ENCODE measurements at places on chromosomes 4 and X. TPM values are rescaled to one million over a fixed set of nuclear protein-coding genes. Genes with fewer than 3 reads are reported as not detected.

DNA sequence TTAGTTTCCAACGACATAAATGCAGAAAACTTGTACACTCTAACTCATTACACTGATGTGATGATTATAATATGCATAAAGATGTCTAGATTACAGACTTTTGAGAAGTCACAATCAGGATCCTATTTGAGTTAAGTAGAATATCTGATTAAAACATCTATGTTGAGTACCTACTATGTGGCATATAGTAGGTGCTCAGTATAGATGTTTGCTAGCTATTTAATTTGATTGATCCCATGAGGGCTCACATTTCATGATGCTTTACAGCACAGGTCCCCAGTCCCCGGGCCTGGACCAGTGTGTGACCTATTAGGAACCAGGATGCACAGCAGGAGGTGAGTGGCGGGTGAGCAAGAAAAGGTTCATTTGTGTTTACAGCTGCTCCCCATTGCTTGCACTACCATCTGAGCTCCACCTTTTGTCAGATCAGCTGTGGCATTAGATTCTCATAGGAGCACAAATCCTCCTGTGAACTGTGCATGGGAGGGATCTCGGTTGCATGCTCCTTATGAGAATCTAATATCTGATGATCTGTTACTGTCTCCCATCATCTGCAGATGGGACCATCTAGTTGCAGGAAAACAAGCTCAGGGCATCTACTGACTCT lies 33.0 kb upstream of the CXCL8 start:
- no peak overlapping the region for H3K4me3 ChIP-seq
- peak overlapping the region; percentile 74 for H3K27ac ChIP-seq
- no peaks in the 10 kb centered on the region for H3K36me3 ChIP-seq
- peaks cover 86% of the 10 kb centered on the region for H3K4me1 ChIP-seq
- H3K27me3 ChIP-seq, result no peaks in the 10 kb centered on the region

DNA sequence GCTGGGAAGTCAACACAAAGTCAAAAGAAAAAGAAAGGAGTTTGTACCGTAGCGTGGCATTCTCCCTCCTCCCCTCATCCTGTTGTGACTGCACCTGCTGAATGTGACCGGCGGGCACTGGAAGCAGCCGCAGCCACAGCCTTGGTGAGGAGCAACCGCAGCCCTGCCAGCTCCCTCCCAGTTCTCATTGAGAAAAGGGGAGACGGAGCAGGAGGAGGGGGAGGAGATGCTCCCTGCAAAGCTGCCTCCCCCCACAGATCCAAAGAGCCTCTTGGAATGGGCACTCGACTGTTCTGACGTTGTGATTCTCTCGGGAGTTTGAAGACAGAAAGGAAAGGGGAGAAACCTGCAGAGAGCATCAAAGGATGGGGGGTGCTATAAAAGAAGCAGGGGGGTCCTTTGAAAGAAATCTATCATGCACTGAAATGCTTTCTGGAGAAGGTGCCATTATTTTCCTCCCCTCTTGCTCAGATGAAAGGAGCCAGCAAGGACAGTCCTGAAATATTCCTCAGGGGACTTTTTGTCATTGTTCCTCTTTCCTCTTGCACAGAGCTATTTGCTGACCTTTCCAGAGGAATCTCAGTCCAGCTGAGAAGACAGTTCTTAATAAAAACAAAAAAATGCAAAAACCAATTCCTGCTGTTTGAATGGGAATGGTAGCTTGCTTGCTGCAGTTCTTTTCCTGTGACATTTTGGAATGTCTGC lies 429.7 kb downstream of the MAPK10 start:
- H3K27ac ChIP-seq, result no peak overlapping the region
- no peak overlapping the region for H3K4me3 ChIP-seq
- H3K36me3 ChIP-seq, result no peaks in the 10 kb centered on the region
- DNase-seq, result no peak

GRCh38 chr4:101987623-101988243 lies 197.2 kb downstream of the BANK1 start:
- no peaks in the 10 kb centered on the region for H3K27me3 ChIP-seq
- no peak for DNase-seq
- H3K36me3 ChIP-seq, result no peaks in the 10 kb centered on the region
- H3K27ac ChIP-seq, result no peak overlapping the region
- no peak overlapping the region for H3K4me3 ChIP-seq

DNA sequence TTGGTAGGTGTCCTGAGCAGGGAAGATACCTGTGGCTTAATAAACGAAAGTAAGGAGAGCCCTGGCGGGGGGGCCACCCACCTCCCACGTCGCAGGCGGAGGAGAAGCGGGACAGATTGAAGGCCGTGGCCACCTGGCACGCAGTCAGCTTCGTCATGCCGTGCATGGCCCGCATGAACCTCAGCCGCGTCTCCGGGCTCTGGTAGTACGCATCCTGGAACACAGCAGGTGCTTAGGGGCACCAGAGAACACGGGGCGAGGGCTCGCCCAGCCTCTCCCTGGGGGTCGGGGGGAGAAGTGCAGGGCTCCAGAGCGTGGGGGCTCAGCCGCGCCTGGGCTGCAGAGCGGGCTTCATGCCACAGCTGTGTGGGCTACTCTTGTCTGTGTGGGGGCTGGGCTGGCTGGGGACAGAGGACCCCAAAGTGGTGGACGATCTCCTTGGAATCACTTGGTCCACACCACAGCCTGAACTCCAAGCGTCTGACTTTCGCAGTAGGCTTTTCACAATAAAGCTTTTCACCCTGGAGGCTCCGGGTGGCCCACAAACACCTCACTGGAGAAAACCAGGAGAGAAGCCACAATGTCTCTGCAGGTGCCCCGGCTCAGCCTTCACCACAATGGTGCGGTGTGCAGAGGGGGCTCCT lies 27.1 kb upstream of the SLC25A6 start:
- peaks cover 20% of the 10 kb centered on the region for H3K36me3 ChIP-seq
- H3K27ac ChIP-seq, result no peak overlapping the region
- no peaks in the 10 kb centered on the region for H3K4me1 ChIP-seq
- no peaks in the 10 kb centered on the region for H3K27me3 ChIP-seq
- H3K4me3 ChIP-seq, result no peak overlapping the region
- DNase-seq, result no peak

DNA sequence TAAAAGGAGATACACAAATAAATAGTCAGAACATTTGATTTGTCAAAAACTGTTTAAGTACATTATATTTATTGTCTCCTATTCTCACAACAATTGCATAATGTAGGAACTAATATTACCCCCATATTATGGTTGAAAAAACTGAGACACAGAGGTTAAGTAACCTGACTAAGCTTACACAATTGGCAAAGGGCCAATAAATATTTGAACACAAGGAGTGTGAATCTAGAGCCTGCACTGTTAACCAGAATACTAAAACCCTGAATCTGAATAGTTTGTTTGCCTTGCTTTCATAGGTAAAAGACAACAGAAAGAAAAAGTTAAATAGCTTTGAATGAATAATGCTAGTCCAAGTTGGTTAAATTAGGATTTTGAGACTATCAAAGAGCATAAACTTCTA lies 55.2 kb downstream of the IL13RA2 start:
- no peak for DNase-seq
- H3K27me3 ChIP-seq, result no peaks in the 10 kb centered on the region
- H3K4me3 ChIP-seq, result no peak overlapping the region
- H3K27ac ChIP-seq, result no peak overlapping the region

DNA sequence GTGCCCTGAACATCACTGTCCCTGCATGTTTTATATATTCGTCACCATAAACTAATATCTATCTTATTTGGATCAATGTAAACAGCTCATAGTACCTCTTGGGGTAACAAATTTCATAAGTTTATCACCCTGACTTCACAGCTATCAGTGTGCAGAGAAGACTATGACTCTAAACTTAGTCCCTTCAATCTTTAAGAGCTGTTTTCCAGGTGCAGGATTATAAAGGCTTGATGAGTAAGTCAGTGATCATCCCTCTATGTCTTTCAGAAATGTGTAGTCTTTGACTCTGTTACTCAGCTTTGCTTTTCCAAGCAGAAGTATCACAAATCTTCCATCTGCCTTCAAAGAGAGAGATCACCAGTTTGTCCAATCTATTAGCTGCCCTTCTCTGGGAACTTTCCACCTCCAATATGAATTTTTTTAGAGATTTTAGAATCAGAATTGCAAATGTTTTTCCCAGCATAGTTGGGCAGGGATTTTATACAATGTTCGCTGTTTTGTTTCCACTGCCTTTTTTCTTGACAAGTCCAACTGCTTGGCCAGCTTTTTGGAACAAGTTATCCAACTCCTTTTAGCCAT lies 45.1 kb upstream of the TSPAN7 start:
- H3K27ac ChIP-seq, result no peak overlapping the region
- H3K27me3 ChIP-seq, result no peaks in the 10 kb centered on the region
- H3K4me1 ChIP-seq, result no peaks in the 10 kb centered on the region
- no peak for DNase-seq
- H3K4me3 ChIP-seq, result no peak overlapping the region

- no peaks in the 10 kb centered on the region for H3K27me3 ChIP-seq
- H3K4me3 ChIP-seq, result no peak overlapping the region
- DNase-seq, result no peak
- no peaks in the 10 kb centered on the region for H3K4me1 ChIP-seq
- H3K36me3 ChIP-seq, result no peaks in the 10 kb centered on the region
Observed at GRCh38 chr4:127069675-127070074, 563.1 kb upstream of the INTU start.

DNA sequence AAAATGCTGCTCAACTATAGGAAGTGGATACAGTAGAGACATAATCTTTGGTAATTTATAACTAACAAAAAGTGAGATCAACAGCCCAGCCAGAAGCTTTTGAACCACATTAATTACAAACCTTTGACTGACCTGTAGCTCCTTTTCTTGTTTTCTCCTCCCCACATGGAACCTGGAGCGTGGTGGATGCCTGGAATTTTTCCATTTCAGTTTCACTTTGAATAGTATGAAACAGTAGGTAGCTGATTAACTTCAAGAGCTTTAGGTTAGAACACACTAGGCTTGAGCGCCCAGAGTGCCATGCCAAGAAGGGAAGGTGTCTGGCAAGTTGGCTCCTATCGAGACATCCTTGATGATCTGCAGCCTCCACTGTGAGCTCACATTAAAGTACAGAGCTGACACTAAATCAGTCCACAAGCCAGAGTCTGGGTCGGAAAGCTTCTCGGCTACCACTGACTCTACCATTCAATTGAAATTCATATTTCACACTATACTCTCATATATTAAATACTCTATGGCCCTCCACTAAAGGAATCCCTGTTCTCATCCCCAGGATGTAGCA lies 143.4 kb downstream of the GLRA2 start:
- no peaks in the 10 kb centered on the region for H3K4me1 ChIP-seq
- H3K27ac ChIP-seq, result no peak overlapping the region
- DNase-seq, result no peak
- H3K36me3 ChIP-seq, result no peaks in the 10 kb centered on the region
- H3K27me3 ChIP-seq, result no peaks in the 10 kb centered on the region

DNA sequence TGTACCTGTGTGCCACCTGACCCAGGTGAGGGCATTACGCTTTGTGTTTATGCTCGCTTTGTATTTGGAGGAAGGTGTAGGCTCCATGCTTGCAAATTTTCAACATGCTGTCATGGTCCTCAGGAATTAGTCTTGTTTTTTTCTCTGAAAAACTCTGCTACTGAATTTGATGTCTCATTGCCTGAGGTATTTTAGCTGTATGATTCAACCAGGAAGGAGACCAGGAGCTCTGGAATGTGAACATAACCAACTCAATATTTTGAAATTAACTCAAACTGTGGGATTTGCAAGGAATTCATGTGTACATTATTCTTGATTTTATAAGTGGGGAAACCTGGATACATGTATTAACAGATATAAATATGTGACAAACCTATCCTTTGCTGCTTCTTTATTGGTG lies 134.1 kb downstream of the SLC4A4 start:
- H3K4me3 ChIP-seq, result no peak overlapping the region
- no peaks in the 10 kb centered on the region for H3K27me3 ChIP-seq
- DNase-seq, result no peak
- no peaks in the 10 kb centered on the region for H3K36me3 ChIP-seq
- H3K27ac ChIP-seq, result no peak overlapping the region

- no peak overlapping the region for H3K27ac ChIP-seq
- no peak overlapping the region for H3K4me3 ChIP-seq
- H3K27me3 ChIP-seq, result no peaks in the 10 kb centered on the region
- no peaks in the 10 kb centered on the region for H3K36me3 ChIP-seq
Observed at GRCh38 chr4:115433491-115433890, 320.1 kb upstream of the NDST4 start.

GRCh38 chr4:155592179-155592937 lies 74.3 kb upstream of the GUCY1A1 start:
- H3K27ac ChIP-seq, result no peak overlapping the region
- no peak overlapping the region for H3K4me3 ChIP-seq
- H3K27me3 ChIP-seq, result no peaks in the 10 kb centered on the region
- DNase-seq, result no peak

- H3K4me1 ChIP-seq, result no peaks in the 10 kb centered on the region
- H3K36me3 ChIP-seq, result no peaks in the 10 kb centered on the region
- no peaks in the 10 kb centered on the region for H3K27me3 ChIP-seq
- H3K4me3 ChIP-seq, result no peak overlapping the region
Observed at GRCh38 chrX:15116900-15117299, 153.0 kb downstream of the ASB9 start.

DNA sequence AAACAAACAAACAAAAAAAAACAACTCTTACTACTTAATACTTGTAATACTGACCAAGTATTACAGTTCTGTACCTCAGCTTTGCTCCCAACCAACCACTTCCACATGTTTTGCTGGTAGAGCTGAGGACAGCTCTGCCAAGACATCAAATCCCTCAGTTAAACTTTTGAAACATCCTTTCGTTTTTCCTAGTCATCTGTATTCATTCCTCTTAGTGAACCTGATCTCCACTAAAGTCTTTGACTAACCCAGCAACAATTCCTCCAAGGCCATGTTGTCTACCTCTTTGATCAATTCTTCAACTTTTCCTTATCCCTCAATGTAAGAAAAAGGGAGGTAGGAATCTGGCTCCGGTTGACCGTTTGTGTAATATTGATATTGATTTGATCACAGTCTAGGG lies 247.5 kb downstream of the ARHGAP24 start:
- H3K27me3 ChIP-seq, result no peaks in the 10 kb centered on the region
- H3K36me3 ChIP-seq, result peaks cover 13% of the 10 kb centered on the region
- no peak overlapping the region for H3K27ac ChIP-seq
- no peak overlapping the region for H3K4me3 ChIP-seq

- H3K27me3 ChIP-seq, result no peaks in the 10 kb centered on the region
- H3K27ac ChIP-seq, result no peak overlapping the region
- H3K36me3 ChIP-seq, result no peaks in the 10 kb centered on the region
- DNase-seq, result no peak
Observed at GRCh38 chr4:5409237-5409636, 299.1 kb downstream of the EVC2 start.

GRCh38 chrX:153766098-153766817 lies 2.2 kb downstream of the PLXNB3 start:
- DNase-seq, result peak; percentile 91
- H3K4me3 ChIP-seq, result peak overlapping the region; percentile 51
- no peaks in the 10 kb centered on the region for H3K27me3 ChIP-seq
- peaks cover 83% of the 10 kb centered on the region for H3K4me1 ChIP-seq

GRCh38 chr4:39631700-39632079 lies 7.0 kb downstream of the SMIM14 start:
- no peaks in the 10 kb centered on the region for H3K36me3 ChIP-seq
- H3K4me3 ChIP-seq, result no peak overlapping the region
- no peaks in the 10 kb centered on the region for H3K27me3 ChIP-seq
- H3K27ac ChIP-seq, result no peak overlapping the region

- H3K27me3 ChIP-seq, result no peaks in the 10 kb centered on the region
- no peak overlapping the region for H3K27ac ChIP-seq
- no peaks in the 10 kb centered on the region for H3K36me3 ChIP-seq
- no peak overlapping the region for H3K4me3 ChIP-seq
- no peaks in the 10 kb centered on the region for H3K4me1 ChIP-seq
- no peak for DNase-seq
Observed at GRCh38 chrX:78957049-78957767, 12.0 kb downstream of the P2RY10 start.

TMEM175 gene
- total RNA-seq, result 16.9 TPM

RHOXF2B gene
- total RNA-seq, result 1.9 TPM

NALF2 gene
- not detected for total RNA-seq

FANCB gene
- total RNA-seq, result 14.4 TPM

DIPK2B gene
- not detected for total RNA-seq

PLXNA3 gene
- total RNA-seq, result 47.8 TPM

SMIM14 gene
- total RNA-seq, result 2.0 TPM

BEND2 gene
- not detected for total RNA-seq

RASL11B gene
- 0.53 TPM for total RNA-seq
